Cerebellar nuclear complex (tissue), 1 donor: ENCODE measurements at places on chromosomes 16 and 17.

GRCh38 chr16:87447323-87447722 lies 45.5 kb downstream of the ZCCHC14 start:
- DNase-seq = no peak

DNA sequence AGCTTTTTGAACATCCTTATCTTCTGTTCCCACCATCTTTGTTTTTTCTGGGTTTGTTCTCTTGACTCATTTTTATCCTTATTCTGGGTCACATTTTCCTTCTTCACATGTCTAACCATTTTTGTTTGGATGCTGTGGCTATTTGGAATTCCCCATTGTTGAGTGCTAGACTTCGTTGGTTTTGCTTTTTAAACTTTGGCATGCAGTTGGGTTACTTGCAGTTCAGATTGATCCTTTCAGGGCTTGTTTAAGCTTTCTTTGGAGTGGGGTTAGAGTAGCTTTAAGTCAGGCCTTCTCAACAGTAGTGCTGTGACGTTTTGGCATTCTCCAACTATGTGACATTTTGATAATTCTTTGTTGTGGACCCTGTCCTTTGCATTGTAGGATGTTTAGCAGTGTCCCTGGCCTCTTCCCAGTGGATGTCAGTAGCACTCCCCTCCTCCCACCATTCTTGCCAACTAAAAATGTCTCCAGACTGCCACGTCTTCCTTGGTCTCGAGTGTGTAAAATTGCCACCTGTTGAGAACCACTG lies 21.1 kb downstream of the PRMT7 start:
- DNase-seq = no peak

GRCh38 chr17:13619462-13619861 lies 17.7 kb upstream of the HS3ST3A1 start:
- no peak for DNase-seq

DNA sequence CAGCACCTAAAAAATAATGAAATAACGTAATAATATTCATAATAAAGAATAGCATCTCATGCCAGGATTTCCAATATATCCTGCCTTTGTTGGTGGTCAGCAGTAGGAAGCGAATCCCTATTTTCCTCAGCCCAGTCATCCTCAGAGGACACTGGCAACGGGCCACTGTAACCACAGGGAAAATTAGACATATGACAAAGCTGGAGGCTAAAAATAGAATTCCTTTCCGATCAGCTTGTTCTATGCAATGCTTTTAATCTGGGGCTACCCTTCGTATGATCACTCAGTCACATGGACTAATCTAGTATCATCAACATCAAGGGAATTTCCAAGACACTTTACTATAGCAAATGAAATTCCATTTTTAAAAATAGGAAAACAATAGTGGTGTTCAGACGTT lies 246.9 kb upstream of the KCNJ16 start:
- no peak for DNase-seq

DNA sequence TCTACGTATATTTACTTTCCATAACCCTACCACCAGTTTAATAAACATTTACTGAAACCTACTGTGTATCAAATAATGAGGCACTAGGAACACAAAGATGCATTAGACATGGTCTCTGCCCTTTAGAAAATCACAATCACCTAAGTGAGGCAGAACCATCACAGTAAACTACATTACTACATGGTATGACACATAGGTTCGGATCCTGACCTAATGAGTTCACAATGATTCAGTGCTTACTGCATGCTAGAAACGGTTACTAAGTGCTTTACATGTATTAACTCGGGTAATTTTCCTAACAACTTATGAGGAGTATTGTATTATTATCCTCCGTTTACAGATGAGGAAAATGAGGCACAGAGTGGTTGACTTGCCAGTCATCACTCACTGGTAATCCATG lies 5.2 kb upstream of the SYNRG start:
- no peak for DNase-seq

- no peak for DNase-seq
These were observed 7.5 kb upstream of the MPHOSPH6 start for GRCh38 chr16:82177555-82177954.

DNA sequence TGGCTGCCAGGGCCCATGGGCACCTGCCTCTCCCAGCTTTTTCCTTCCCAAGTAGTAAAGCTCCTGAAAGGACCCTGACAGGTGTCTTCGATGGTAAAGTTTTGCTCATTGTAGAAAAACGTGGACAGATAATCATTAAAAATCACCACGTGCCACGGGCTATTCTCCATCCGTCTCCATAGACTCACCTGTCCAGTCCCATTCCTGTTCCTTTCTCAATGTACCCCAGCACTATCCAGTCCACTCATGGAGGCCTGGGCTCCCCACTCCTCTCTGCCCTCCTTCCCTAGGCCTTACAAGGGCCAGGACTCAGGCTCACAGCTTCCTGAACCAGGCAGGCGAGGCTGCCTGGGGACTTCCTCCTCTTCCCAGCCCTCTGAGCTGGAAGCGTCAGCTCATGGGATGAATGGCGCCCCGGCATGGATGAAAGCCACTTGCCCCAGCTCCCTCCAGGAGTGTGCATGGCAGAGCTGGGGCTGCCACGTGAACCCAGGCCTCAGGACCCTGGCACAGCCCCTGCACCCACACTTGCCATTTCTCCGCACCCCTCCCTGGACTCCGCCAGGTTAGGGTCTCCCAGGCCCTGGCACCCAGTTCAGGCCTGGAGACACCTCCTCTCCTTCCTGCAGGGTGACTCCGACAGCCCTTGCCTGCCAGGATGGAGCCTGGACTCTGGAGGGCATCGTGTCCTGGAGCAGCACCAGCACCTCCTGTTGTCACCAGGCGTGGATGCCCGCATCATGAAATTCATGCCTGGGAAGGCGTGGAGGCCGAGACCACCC lies 8.8 kb downstream of the CTRB1 start:
- DNase-seq = no peak

GRCh38 chr17:17549732-17550366 lies 41.7 kb downstream of the PEMT start:
- DNase-seq = no peak

- no peak for DNase-seq
These were observed 61.1 kb downstream of the CDYL2 start for GRCh38 chr16:80743273-80743672.

GRCh38 chr16:73150786-73151185 lies 102.9 kb upstream of the ZFHX3 start:
- no peak for DNase-seq

GRCh38 chr17:7237266-7237760 lies 1.9 kb downstream of the PHF23 start:
- no peak for DNase-seq

GRCh38 chr17:78667741-78668640 lies 90.8 kb upstream of the DNAH17 start:
- no peak for DNase-seq

DNA sequence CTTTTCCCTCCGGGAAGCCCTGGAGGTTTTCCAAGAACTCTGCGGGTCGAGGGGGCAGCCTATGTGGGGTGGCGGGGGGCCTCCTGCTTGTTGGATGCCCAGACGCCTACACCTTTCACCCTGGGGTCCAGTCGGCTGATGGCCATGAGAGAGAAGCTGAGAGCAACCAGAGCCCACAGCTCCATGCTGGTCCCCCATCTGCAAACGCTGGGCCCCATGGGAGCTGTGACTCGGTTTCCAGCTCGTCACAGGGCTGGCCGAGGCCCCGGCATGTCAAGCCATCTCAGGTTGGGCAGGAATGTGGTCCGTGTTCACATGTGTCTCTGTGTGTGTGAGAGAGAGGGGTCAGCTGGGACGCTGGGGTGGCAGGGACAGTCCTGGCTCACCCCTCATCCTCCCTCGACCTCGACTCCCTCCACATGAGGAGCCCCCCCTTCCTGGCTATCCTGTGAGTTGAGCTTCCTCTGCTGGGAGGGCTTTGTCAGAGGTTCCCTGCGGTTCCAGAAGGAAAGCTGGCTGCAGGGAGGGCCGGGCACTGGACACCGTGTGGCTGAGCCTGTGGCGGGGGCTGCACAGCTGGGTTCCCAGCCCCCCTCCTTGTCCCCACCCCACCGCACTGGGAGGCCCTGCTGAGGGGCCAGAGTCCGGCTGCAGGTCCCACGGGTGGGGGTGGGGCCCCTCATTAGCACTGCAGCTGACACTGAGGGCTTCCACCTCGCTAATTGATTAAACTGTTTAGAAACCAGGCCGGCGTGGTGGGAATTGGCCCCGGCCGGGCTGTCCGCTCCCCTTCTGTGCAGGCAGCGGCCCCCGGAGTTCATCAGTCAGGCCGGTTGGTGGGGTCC lies 19.1 kb downstream of the METRNL start:
- no peak for DNase-seq

- no peak for DNase-seq
These were observed 21.8 kb upstream of the ASGR2 start for GRCh38 chr17:7136266-7136877.

GRCh38 chr17:82173351-82174041 lies 39.1 kb downstream of the CCDC57 start:
- no peak for DNase-seq

DNA sequence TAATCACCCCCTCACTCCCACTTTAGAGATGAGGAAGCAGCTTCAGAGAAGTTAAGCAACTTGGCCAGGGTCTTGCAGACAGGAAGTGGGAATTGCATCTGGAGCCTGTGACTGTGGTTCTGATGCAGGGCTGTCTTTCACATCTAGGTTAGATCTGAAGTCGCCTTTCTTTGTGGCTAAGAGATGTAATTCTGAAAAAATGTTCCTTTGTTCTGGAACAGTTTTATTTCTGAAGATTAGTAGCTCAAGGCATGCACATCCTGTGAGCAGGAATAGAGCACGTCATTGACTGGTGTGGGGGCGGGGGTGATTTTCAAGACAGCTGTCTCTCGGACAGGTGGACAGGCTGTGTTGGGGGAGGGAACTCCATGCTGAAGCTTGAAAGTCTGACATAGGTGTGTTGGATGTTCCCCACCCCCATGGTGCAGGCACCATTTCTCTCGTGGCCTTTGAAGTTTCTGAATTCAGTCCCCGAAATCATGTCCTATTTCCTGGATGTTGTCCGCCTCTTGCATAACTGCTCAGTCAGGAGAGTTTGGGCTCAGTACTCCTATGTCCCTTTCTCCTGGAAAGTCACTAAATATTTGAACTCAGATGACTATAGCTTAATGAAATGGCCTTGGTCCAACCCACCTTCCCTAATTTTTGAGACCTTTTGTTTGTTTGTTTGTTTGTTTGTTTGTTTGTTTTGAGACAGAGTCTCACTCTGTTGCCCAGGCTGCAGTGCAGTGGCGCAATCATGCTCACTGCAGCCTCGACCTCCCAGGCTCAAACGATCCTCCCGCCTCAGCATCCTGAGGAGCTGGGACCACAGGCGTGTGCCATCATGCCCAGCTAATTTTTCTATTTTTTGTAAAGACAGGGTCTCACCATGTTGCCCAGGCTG lies 21.0 kb upstream of the HERPUD1 start:
- DNase-seq = no peak

DNA sequence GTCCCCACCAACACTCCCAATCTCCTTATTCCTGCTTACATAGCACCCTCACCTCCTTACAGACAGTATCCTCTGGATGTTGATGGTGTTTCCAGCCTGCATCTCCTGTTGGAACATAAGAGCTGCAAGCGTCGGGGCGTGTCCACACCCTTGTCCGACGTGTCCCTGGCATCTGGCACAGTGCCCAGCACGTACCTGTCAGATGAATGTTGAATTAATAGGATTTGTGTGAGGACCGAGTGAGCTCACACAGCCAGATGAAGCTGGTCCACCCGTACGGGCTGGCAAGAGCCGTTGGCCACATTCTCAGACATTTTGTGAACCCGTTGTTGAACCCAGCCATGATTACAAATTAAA lies 12.2 kb upstream of the CBX4 start:
- DNase-seq = no peak

- DNase-seq = no peak
These were observed 14.3 kb upstream of the PRKCB start for GRCh38 chr16:23821467-23821866.

DNA sequence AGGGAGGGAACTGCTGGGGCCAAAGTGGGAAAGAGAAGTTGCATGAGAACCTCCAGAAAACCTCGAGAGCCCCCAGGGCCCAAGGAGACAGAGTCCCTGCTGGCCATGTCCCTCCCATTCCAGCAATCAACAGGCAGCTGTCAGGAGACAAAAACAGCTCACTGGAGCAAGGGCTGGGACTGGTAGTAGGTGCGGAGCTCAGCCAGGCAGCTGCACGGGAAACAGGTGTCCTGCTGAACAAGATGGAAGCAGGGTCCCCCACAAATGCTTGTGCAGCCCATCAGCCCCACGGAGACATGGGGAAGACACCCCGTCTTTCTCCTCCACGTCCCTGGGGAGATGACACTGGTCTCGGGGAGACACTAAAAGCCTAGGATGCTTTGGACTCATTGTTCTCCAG lies 34.5 kb downstream of the SDK2 start:
- no peak for DNase-seq

DNA sequence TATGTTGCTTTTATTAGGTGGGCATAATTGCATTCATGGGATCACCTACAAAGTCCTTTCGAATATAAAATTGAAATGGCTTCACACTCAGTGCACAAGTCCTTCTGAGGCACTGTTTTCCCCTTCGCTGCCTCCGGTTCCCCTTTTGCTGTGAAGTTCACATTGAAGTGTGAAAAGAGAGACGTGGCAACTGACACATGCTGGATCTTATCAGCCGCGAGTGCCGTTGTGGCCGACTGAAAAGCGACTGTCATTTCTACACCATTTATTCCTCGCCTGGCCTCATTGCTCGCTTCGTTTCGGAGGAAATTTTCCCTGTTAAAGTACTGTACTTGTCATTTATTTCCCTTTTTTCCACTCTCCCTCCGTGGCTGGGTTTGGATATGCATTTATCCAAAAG lies 423.5 kb downstream of the MAF start:
- no peak for DNase-seq

- DNase-seq = no peak
These were observed 20.4 kb upstream of the KDM8 start for GRCh38 chr16:27182906-27183405.
